ENCODE measurements at places on chromosomes 7 and 10.

DNA sequence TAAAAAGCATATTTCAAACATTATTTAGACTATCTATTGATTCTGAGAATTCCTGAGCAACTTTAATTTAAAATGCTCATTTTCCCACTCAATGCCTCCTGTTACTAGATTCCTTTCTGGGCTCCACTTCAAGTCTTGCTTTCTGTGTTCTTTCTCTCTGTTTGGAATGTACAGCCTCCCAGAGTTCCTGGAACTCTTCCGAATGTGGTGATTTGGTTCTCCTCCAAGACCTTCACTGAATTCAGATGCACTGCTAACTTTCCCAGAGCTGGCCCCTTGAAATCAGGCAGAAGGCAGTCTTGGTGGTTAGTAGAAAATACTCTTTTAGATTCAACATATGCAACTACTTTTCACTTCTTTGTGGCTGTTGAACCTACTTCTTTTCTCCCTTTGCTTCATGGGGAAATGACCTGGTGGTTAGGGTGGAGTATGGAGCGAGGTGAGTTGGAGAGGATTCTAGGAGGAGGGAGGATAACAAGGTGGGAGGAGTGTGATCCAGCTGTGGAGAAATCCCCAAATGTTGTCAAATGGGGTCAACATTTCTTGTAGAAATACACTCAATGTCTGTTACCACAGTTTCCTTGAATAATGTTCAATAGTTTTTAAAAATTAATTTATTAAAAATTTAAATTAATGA is 27.9 kb upstream of the CCDC7 start:
- no peak for DNase-seq

DNA sequence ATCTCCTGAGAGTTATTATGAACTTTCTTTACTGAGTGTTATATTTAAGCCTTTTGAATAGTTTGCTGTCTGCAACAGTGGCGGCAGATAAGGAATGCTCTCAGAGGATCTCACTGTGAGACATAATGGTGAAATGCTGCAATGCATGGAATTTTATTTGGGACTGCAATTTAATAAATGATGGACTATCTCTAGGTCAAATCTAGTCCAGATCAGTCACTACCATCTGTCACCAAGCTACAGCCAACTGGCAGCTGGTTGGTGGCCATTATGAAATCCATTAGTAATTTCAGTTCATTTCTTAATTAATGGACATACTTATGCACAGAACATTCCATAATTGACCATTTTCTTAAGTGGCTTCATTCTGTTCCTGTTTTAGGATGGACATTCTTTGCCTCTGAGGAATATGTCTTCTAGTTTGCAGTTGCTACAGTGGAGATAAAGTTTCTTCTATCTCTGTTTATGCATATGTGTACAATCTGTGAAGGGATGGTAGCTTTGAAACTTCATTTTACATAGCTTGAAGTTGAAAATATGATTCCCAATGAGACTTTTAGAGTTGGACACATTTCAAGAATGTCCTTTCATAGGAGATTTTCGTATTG is 586.6 kb downstream of the SUGCT start:
- DNase-seq: peak; percentile 46

GRCh38 chr10:5292196-5292735 is 72.5 kb upstream of the UCN3 start:
- DNase-seq: no peak

DNA sequence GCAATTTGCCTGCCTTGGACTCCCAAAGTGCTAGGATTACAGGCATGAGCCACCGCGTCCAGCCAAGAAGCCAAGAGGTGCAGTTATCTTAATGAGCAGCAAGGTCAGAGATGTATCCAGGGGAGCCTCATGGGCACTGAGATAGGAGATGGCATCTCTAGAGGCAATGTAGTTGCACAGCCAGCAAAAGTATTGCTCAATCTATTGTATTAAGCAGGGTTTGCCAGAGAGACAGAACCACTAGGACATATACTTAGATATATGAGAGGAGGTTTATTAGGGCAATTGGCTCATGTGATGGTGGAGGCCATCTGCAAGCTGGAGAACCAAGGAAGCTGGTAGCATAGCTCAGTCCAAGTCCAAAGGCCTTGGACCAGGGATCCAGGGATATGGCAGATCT is 16.3 kb upstream of the VPS26A start:
- DNase-seq: no peak

DNA sequence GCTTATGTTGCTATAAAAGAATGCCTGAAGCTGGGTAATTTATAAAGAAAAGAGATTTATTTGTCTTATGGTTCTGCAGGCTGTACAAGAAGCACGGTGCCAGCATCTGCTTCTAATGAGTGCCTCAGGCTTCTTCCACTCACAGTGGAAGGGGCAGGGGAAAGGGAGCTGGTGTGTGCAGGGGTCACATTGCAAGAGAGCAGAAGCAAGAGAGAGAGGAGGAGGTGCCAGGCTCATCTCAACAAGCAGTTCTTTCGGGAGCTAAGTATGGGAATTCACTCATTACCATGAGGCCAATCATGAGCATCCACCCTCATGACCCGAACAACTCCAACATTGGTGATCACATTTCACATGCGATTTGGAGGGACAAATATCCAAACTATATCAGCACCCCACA is 17.2 kb upstream of the SLK start:
- DNase-seq: no peak

DNA sequence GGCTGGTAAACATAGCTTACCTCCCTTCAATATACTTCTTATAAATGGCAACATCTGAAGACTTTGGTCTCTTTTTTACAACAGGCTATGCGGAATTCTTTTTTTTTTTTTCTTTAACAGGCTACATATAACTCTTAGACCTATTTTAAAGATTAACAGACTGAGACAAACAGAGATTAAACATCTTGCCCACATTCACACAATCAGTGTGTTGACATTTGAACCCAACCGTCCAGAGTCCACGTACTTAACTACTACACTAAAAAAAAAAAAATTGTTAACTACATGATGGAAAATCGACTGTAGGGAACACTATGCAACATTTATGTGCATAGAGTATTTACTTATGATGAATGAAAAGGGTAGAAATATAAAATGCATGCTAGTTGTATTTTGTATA is 298.5 kb downstream of the ELMO1 start:
- DNase-seq: no peak

DNA sequence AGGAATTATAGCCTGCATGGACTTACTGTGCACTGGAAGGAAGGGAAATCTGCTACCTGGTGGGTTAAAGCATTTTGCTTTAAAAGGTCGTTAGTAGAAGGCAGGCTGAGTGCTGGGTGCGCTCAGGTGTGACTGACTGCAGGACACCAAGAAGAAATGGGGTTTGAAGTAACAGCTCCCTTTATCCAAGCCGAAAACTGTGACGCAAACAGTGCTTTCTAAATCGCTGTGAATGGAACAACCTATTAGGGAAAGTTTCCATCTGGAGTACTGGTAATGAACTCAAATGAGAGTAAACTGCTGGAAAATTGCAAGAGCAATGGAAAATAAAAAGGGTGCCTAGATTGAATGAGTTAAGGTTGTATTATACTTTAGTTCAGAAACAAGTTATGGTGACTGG is 95.3 kb downstream of the CNNM2 start:
- no peak for DNase-seq

DNA sequence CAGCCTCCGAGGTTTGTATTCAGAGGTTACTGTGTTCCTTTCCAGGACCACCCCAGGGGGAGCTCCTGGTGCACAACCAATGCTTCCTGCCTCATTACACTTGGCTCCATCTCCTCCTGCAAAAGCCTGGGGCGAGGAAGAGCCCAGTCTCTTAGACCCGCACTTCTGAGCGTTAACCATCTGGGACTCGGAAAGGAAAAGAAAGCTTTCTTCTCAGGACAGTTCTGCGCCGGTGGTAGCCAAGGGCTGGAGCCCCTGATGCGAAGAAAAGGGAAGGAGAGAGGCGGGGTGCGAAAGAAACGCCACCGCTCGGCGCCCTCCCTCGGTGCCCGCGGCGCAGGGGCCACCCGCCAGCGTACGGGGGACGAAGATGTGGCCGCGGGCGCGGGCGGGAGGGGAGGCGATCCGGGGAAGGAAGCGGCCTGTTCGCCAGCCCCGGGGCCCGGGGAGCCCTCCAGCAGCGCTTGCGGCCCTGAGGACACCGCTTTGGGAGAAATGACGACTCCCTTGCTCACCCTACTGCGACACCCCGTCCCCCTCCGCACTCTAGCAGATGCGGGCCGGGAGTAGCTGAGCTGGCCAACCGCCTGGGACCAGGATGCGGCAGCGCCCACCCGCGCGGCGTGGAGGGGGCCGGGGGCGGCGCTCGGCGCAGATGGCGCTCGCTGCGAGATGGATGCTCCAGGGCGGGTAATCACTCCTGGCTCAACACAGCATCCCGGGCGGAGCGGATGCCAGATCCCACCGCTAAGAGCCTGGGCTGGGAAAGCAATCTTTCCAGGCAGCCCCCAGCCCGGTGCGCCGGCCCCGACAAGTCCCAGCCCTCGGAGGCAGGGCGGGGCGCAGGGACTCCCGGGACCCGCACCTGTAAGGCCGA is 1.3 kb downstream of the NRCAM start:
- peak; percentile 72 for DNase-seq

- no peak for DNase-seq
These were observed 90.8 kb upstream of the HECTD2 start for GRCh38 chr10:91319336-91319735.

- DNase-seq: no peak
These were observed 306.4 kb downstream of the NXPH1 start for GRCh38 chr7:8739837-8740236.

DNA sequence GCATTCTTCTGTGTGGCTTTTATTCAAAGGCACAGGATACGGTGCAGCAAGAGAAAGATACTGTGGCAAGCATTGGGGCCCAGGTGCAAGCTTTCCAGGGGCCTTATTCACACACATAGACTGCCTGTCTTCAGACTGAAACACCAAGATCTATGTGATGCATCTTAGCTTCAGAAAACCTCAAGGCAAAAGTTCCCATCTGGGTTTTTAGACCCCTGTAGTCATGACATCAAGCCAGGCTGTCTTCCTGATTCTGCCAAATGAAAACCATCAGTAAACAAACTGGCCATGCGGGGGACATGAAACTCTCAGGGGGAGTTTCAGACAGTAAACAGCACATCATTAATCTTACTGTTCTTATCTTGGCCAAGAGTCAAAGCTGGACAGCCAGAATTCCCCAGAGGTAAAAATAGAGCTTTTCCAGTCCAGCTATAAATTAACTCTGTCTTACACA is 9.8 kb downstream of the AGBL3 start:
- no peak for DNase-seq

GRCh38 chr7:147078312-147078711 is 961.7 kb downstream of the CNTNAP2 start:
- DNase-seq: no peak

- DNase-seq: no peak
These were observed 60.6 kb upstream of the ANK3 start for GRCh38 chr10:60450291-60450690.

Measured in DMS 273 treated with DMSO at 0.1 percent for 48 hours (cell line).